ENCODE measurements at places on chromosomes 6 and 20. TPM values are rescaled to one million over a fixed set of nuclear protein-coding genes. Genes with fewer than 3 reads are reported as not detected.

SLC22A7 gene
- total RNA-seq = not detected

PAK5 gene
- total RNA-seq = not detected

TBPL1 gene
- total RNA-seq = 20.5 TPM

GTSF1L gene
- not detected for total RNA-seq

CYP24A1 gene
- not detected for total RNA-seq

SLC52A3 gene
- not detected for total RNA-seq

GGT7 gene
- 29.0 TPM for total RNA-seq

SNAI1 gene
- total RNA-seq = 0.30 TPM

ZBTB46 gene
- 0.59 TPM for total RNA-seq

STMND1 gene
- total RNA-seq = not detected

RHAG gene
- not detected for total RNA-seq

FRK gene
- total RNA-seq = 0.09 TPM

GPR6 gene
- not detected for total RNA-seq
